HFFc6 (cell line): ENCODE measurements at places on chromosomes 16 and 17.

DNA sequence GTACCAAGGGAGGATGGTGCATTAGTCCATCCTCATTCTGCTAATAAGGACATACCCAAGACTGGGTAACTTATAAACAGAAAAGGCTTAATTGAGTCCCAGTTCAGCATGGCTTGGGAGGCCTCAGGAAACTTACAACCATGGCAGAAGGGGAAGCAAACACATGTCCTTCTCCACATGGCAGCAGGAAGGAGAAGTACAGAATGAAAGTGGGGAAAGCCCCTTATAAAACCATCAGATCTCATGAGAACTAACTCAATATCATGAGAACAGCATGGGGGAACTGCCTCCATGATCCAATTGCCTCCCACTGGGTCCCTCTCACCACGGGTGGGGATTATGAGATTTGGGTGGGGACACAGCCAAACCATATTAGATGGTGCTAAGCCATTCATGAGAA is 84.5 kb downstream of the SEC14L1 start:
- no peak overlapping the region for H3K4me3 ChIP-seq
- H3K36me3 ChIP-seq = peaks cover 16% of the 10 kb centered on the region; the same call in 1 of the 2 replicates
- peaks cover 6% of the 10 kb centered on the region; the same call in 1 of the 2 replicates for H3K4me1 ChIP-seq
- H3K27ac ChIP-seq = no peak overlapping the region
- peaks cover 2% of the 10 kb centered on the region for H3K27me3 ChIP-seq
- no peak for DNase-seq

DNA sequence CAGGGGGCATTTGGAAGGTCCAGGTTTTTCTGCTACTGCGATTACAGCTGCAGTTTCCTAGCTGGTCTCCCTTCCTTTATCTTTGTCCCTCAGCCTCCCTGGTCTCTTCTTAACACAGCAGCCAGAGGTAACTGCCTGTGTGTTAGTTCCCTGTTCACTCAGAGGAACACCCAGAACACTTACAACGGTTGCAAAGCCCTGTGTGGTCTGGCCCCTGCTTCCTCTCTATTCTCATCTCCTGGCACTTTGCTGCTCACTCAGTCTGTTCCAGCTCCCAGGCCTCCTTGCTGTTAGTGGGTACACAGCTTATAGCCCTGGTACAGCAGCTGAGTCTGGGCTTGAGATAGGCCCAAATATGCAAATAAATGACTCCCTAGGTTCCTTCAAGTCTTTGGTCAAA is 16.4 kb downstream of the NTN1 start:
- no peak overlapping the region for H3K27ac ChIP-seq
- H3K36me3 ChIP-seq = no peaks in the 10 kb centered on the region
- H3K4me1 ChIP-seq = no peaks in the 10 kb centered on the region

GRCh38 chr17:51805765-51806164 is 352.7 kb downstream of the CA10 start:
- H3K4me1 ChIP-seq = no peaks in the 10 kb centered on the region
- no peaks in the 10 kb centered on the region; the same call in 1 of the 2 replicates for H3K27me3 ChIP-seq
- DNase-seq = no peak
- H3K27ac ChIP-seq = no peak overlapping the region
- H3K36me3 ChIP-seq = no peaks in the 10 kb centered on the region

GRCh38 chr17:81057777-81058176 is 22.8 kb downstream of the BAIAP2 start:
- DNase-seq = no peak
- peaks cover 15% of the 10 kb centered on the region; the same call in 1 of the 2 replicates for H3K36me3 ChIP-seq
- peaks cover 2% of the 10 kb centered on the region for H3K27me3 ChIP-seq

DNA sequence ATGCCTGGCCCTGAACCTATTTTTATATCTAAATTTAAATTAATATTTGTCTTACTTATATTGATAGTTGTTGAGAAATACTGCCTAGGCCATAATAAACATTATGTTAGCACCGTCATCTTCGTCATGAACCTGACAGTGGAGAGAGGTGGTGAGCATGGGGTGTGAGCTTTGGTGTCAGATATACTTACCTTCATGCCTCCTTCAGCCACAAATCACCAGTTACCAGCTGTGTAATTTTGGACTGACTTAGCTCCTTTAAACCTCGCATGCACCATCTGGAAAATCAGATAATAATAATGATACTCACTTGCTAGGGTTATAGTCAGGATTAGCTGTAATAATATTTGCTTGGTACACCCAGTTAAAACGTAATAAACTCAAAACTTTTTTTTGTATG is 35.0 kb downstream of the SNX29 start:
- no peak for DNase-seq
- H3K27ac ChIP-seq = no peak overlapping the region
- peaks cover 16% of the 10 kb centered on the region; the same call in 1 of the 2 replicates for H3K36me3 ChIP-seq
- H3K27me3 ChIP-seq = peaks cover 2% of the 10 kb centered on the region; the same call in 1 of the 2 replicates
- no peak overlapping the region for H3K4me3 ChIP-seq

DNA sequence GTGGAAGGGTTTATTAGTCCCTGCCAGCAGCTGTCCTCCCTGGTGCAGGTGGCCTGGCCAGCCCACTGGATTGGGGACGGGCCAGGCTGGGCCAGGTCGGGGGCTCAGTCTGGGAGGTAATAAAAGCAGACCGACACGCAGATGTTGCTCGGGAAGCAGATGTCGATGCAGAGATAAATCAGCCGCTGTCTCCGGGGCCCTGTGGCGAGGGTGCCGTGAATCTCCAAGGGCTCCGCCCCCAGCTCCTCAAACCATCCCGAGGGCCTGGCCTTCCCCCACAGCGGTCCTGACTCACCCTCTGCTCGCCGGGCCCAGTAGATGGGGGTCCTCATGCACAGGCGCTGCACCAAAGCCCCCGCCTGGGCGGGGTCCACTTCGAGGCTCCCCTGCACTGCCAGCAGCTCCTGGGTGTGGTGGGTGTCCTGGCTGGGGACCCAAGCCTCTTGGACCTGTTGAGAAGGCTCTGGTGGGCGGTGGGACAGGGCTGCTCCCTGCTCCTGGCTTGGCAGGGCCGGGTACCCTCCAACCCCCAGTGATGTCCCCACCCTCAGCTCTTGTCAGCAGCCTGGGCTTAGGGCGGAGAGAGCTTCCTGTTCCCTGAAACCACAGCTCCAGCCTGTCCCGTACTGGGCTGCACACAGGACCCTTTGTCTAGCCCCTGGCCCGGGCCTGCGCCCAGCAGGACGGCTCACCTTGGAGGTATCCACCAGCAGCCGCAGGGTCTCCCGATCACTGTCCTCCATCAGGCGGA is 1.2 kb downstream of the BRICD5 start:
- no peak for DNase-seq
- no peak overlapping the region for H3K4me3 ChIP-seq
- peaks cover 11% of the 10 kb centered on the region for H3K27me3 ChIP-seq
- H3K27ac ChIP-seq = no peak overlapping the region
- peaks cover 11% of the 10 kb centered on the region; the same call in 1 of the 2 replicates for H3K36me3 ChIP-seq

DNA sequence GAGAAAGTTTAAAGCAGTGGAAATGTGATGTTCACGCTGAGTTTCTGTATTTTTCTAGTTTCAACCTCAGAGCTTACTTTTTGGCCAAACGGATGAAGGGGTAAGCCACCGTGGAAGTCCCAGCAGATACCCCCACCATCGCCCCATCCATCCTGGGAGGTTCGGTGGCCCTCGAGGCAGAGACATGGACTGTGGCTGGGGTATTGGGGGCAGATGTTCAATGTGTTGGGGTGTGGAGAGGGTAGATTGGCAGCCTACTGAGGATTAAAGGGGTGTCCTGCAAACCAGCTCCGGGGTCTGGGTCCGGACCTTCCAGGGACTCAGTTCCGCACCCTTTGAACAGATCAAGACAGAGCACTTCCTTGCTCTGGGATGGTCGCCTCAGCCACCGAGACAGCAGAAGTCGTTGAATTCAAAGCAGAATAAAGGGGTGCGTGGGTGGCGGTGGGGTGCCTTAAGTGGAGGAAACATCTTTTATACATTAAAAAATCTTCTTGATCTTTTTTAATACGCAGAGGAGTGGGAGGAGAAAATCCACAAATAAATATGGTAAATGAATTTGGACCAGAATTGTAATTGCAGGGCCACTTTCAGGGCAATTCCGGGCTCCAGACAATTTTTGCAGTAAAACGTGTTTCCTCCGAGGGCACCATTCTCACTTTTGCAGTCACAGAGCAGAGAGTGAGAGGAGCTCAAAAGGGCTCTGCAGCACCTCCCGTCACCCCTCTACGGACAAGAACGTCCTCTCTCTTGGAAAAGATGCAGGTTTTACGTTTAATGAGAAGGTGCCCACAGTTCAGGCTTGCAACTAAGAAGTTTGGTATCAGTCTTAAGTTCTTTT is 8.2 kb upstream of the CBX8 start:
- no peak for DNase-seq
- peaks cover 6% of the 10 kb centered on the region for H3K4me1 ChIP-seq
- no peak overlapping the region for H3K27ac ChIP-seq

DNA sequence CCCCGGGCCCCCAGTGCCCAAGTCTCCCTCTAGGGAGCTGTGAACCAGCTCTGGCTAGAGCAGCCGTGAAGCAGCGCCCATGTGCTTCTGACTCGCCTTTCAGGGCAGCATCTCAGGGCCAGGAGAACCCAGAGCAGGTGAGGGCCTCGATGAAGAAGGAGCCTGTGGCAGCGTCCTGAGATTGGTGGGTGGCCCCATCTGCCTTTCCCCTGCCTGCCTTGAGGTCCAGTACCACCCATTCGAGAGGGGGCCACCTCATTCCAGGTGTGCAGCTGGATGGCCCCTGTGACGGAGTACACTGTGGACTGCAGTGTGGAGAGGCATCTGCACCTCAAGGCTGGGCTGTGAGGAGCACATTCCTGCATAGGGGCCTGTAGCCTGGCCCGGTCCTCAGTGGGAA is 167.3 kb upstream of the ZNF267 start:
- no peak overlapping the region for H3K27ac ChIP-seq
- no peaks in the 10 kb centered on the region for H3K36me3 ChIP-seq
- peaks cover 3% of the 10 kb centered on the region for H3K4me1 ChIP-seq

DNA sequence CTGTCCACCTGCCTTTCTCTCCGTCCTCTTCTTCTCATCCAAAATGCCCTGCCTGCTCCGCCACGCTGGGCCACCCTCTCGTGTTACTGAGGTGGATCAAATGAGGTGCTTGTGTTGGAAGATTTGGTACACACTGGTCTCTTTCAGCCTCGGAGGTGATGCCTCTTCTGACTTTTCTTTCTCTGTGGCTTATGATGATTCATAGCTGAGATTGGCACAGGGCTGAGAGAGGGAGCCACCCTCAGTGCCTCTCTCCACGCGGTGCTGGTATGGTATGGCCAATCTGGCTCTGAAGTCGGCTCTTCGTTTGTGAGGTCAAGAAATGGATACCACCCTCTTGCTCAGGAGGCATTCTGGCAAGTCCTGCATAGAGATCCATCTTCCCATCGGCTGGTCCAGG is 82.4 kb downstream of the PLCG2 start:
- H3K4me1 ChIP-seq = no peaks in the 10 kb centered on the region
- no peak overlapping the region for H3K27ac ChIP-seq
- H3K36me3 ChIP-seq = no peaks in the 10 kb centered on the region
- H3K4me3 ChIP-seq = no peak overlapping the region
- DNase-seq = no peak

DNA sequence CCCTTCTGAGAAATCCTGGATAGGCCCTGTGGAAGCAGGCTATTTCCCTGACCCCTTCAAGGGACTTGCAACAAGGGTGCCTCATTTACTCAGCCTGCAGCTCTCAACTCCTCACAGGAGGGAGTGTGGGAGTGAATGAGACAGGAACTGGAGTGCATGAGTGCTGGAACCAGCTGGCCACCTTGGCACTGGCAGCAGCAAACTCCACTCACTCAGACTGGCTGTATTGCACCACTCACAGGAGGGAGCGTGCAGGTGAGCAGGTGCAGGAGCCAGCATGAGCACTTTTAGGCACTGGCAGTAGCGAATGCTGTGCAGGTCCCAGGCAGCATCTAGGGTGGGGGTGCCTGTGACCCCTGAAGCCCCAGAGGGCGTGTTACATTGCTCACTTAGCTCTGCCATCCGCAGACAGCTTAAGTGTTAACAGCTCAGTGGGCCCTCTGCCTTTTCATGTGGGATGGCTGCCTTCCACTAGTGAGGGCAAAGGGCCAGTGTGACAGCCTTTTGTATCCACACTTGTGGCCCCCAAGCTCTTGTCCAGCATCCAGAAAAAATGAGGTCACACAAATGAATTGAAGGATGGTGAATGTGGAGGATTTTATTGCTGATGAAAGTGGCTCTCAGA is 11.0 kb upstream of the ZNHIT3 start:
- H3K36me3 ChIP-seq = no peaks in the 10 kb centered on the region
- no peaks in the 10 kb centered on the region for H3K4me1 ChIP-seq
- no peak for DNase-seq

GRCh38 chr16:1341495-1342420 is 8.3 kb downstream of the BAIAP3 start:
- no peak overlapping the region for H3K27ac ChIP-seq
- H3K27me3 ChIP-seq = peaks cover 4% of the 10 kb centered on the region; the same call in 1 of the 2 replicates
- H3K36me3 ChIP-seq = no peaks in the 10 kb centered on the region
- H3K4me3 ChIP-seq = no peak overlapping the region
- no peaks in the 10 kb centered on the region for H3K4me1 ChIP-seq

- DNase-seq = peak; percentile 52
- H3K36me3 ChIP-seq = no peaks in the 10 kb centered on the region
- peak overlapping the region; percentile 67 for H3K27ac ChIP-seq
Observed at GRCh38 chr17:5837055-5837491, 233.1 kb upstream of the WSCD1 start.

- no peak for DNase-seq
- no peak overlapping the region for H3K27ac ChIP-seq
- no peaks in the 10 kb centered on the region for H3K36me3 ChIP-seq
Observed at GRCh38 chr17:19398301-19399181, 11.6 kb upstream of the MFAP4 start.

- peaks cover 24% of the 10 kb centered on the region for H3K4me1 ChIP-seq
- no peak for DNase-seq
- H3K27ac ChIP-seq = no peak overlapping the region
- no peak overlapping the region for H3K4me3 ChIP-seq
Observed at GRCh38 chr17:14225254-14225980, 11.2 kb downstream of the CDRT15 start.

GRCh38 chr17:55040611-55041010 is 72.0 kb downstream of the STXBP4 start:
- H3K36me3 ChIP-seq = no peaks in the 10 kb centered on the region
- DNase-seq = no peak
- 0 out of 2 replicates have a peak, but pooled peaks cover 5% of the 10 kb centered on the region for H3K4me1 ChIP-seq
- no peak overlapping the region for H3K27ac ChIP-seq
- no peaks in the 10 kb centered on the region for H3K27me3 ChIP-seq

DNA sequence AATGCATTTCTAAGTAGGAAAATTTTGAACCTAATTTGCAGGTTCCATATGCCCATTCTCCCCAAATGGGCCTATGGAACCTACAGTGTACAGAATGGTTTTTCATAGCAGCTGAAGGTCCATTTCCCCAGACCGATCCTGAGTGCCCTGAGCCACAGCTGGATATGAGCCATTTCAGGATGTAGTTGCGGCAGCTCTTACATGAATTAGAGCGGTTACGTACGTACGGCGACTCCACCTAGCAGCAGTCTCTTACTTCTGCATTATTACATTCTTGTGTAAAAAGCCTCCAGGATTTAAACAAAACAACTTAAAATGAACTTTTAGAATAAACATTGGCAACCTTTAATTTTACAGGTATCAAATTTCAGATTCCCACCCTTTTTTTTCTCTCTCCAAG is 225.3 kb downstream of the SNX29 start:
- DNase-seq = no peak
- H3K27ac ChIP-seq = no peak overlapping the region
- no peak overlapping the region for H3K4me3 ChIP-seq
- peaks cover 21% of the 10 kb centered on the region for H3K4me1 ChIP-seq

- H3K27ac ChIP-seq = peak overlapping the region; percentile 96
- H3K27me3 ChIP-seq = peaks cover 6% of the 10 kb centered on the region
- peak; percentile 63 for DNase-seq
- peaks cover 60% of the 10 kb centered on the region for H3K4me1 ChIP-seq
Observed at GRCh38 chr17:57954397-57955182, 622 bp downstream of the CUEDC1 start.
